ENCODE measurements at places on chromosomes 2 and 18.

GRCh38 chr18:59124370-59124704, 15.3 kb upstream of the SEC11C start:
- no peak for DNase-seq

DNA sequence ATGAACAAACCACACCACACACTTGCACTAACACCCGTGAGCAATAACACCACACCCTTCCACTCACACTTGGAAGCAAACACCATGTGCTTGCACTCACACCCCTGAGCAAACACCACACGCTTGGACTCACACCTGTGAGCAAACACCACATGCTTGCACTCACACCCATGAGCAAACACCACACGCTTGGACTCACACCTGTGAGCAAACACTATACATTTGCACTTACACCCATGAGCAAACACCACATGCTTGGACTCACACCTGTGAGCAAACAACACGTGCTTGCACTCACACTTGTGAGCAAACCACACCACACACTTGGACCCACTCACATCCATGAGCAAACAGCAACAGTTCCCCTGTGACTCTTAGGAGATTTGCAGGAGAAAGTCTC, 24.4 kb downstream of the SNTG2 start:
- DNase-seq = no peak

DNA sequence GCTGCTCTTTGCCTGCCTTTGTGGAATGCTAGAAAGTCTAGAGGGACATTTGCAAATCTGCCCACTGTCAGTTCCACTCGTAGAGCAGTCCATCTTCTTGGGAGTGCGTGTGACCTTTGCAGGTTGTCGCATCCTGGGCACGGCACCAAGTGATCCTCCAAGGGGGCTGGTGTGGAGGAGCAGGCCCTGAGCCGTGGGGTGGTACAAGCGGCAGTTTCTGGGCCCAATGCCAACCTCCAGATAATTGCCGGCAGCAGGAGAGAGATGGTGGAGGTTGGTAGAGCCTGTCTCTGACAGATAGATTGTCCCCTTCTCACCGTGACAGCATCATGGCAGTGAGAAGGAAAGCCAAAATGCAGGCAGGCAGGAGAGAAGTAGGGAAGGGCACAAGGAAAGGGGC, 150.7 kb upstream of the SLC14A2 start:
- DNase-seq = no peak

DNA sequence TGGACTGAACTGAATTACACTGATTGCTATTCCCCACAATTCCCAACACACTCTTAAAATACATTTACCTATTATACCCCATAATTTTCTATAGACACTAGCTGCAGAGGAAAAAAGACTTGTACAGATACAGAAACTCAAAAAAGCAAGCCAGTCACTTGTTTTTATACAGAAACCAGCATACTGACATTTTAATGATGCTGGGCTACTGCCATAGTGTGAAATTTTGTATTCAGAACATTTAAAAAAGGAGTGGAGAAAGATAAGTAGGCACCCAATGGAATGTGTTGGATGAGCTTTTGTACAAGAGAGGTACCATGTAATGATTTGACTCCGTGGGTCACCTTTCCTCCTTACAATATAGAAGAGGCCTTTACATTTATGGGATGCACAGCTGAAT, 740.1 kb downstream of the PLCL1 start:
- no peak for DNase-seq

DNA sequence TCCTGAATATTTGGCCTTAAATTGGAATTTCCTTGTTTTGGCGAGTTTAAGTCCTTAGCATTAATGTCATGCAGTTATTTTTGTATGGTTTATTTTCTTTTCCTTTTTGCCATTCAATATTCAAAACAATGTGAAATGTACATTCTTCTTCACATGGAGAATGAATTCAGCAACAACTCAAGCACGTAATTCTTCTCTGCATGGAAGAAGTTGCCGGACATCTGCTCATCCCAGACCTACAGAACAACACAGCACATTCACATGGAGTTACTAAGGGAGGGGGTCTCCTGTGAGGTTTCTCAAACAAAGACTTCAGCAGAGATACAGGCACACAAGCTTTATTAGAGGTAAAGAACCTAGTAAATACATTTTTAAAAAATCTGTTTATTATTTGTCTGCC, 236.8 kb downstream of the SATB2 start:
- DNase-seq = no peak

DNA sequence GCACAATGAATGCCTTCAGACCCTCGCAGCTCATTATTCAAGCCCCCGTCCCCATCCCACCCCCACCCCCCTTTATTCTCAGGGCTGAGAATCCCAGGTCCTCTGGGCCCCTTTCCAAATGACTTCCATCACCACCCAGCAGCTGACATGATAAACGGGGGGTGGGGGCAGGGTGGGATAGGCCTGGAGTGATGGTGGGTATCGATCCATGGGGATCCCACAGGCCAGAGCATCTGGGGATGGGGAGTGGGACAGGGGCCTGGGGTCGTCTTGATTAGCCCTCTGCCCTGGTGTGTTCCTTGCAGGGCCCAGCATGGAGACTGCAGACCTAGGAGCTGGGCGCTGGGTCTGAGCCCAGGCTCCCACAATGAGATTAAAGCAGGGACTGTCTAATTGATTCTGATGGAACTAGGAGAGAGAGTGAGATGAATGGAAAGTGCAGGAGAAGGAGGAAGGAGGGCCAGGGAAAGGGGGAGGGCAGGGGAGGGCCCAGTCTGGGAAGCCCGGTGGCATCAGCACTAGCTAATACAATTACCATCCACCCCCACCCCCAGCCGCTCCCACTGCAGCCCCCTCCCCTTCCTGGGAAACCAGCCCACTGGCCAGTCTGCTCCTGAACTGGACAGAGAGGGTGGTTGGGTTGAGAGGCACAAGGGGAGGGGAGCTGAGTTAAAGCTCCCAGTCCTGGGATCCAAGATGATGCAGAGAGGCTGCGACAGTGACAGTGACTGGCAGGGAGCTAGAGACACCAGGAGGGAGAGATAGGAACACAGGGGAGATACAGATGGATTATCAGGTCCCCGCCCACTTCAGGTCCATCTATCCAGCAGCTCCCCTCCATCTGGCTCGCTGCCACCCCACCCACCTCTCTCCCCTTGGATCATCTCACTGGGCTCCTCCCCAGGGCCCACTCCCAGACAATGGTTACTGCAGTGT, 13.1 kb upstream of the TNS1 start:
- no peak for DNase-seq

DNA sequence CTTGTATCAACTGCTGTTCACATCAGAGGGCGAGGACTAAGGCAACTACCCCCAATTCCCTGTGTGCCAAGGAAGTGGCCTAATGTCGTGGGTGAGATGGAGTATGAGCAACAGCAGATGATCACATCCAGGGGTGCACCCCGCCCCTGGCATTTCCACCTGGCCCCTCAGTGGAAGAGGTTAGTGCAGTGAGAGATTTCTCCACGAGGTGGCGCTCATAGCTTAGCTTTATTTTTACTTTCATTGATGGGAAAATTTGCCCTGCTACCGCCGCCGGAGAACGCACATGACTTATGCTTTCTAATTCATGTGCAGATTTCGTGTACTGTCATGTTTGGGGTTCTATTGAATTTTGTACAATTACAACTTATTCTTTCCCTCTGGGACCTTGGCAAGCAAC, 470.6 kb upstream of the MEX3C start:
- no peak for DNase-seq

DNA sequence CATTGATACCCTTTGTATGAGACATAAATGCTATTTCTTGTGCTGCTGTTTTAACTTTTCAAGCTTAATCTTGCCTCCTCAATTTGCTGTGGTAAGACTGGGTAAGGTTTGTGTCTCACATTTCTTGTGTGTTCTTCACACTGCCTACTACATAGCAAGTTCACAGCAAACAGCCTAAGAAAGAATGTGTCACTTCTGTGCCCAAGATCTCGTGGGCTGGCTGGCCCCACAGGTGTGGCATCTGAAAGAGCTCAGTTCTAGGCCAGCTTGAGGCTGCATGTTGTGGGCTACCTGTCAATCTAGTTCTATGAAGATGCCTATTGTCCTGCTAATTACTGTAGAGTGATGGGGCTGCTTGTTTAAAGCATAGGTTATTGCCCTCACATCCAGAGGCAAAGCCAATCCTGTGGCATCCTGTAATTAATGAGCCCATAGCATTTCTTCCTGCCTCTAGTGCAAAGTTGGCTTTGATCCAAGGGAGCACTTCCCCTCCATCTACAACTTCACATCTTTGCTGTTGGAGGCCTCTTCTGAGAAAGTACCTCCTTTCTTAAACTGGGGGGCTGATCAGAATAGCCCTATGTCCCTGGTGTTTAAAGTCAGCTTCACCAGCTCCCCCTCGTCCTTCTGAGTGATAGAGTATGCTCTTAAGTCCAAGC, 40.9 kb upstream of the ASPRV1 start:
- DNase-seq = no peak

- no peak for DNase-seq
These were observed 36.6 kb downstream of the SFT2D3 start for GRCh38 chr2:127737892-127738291.

DNA sequence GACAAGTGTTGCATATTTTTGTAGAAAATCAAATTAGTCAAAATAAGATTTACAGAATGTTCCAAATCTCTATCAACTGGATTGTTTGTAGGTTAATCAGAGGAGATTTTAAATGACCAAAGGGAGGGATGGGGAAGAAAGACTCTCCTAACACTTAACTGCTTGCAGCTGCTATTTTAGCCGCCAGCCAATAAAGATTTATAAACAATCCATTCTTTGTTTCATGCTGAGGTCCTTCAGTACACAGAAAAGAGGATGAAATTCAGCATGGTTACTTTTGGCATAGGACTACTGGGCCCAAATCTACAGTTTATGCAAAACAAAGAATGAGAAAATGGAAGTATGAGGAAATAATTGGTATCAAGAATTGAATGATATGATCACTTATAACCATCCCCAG, 86.4 kb upstream of the FN1 start:
- DNase-seq = no peak

DNA sequence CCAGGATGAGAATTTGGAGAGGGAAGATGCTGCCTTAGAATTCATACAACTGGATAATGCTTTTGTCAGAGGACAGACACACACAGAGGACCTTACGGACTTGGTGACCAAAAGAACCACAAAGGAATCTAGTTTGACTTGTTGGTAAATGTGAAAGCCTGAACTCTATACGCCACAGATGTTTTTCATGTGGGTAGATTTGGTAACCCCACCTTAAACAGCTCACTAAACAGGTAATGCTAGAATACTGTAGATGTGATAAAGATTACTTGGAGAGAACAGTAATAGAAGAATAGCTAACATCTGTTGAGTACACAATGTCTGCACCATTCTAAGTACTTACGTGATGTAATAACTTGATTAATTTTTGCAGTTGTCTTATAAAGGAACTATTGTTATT, 24.1 kb downstream of the ANXA4 start:
- no peak for DNase-seq

DNA sequence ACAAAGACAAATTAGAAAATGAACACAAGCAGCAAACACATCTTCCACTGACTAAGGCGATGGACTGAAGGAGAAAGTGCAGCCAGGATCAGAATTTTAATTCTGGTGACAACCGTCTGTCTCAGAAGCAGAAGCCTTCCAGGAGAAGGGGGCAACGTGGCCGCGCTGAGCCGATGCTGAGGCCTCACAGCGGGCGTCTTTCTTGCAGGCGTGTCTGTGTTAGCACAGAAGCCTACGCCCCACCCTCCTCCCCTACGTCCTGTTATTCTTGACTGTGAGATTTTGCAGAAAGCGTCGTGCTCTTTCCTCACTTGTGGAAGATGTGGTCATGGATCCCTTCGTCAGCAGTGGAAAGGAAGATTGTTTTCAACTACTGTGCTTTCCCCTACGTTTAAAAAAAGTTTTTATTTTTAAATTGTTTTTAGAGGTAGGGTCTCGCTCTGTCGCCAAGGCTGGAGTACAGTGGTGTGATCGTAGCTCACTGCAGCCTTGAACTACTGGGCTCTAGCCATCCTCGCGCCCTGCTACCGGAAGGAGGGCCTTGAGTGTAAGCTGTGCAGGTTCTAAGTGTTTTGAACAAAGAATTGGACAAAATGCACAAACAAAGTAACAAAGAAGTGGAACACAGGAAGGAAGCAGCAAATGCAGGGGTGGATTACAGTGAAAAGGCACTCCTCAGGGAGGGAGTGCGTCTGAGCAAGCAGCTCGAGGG, 422.0 kb downstream of the GALR1 start:
- DNase-seq = no peak

DNA sequence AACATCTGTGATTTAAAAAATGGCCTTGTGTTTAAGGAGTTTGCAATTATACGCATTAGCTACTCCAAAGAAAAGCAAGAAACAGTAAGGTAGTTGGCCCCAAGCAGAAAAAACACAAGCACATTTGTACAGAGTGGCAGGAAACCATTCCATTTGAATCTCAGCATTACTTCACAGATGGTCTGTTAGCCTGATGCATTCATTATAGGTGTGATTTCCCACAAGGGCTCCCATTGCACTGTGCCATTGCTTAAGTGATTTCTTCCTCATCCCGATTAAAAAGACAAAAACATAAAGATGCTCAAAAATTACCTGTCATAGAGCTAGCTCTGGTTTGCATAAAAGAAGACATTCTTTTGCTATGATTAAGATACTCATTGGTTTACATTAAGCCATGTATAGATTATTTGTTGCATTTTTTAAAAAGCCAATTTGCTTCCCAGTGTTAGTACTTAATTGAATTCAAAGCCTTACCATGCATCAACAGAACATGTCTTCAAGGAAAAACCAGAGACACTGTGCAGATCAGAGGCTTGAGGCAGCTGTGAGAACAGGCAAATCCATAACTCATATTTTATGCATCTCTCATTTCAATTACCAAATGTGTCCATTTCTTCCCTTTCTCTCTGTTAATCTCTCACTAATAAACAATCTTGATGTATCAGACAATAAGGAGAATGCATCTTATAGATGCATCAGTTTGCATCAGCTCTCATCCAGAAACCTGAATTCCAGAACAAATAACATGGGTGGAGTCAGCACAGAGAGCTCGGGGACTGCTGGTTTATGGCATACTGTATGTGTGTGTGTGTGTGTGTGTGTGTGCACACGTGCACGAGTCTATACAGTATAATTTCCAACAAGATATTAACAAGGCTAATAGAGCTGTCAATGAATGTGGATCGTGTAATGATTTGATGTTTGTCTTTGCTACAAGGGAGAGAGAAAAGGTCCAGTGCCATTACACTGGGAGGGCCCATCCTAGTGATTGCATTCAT, 558.6 kb upstream of the HS6ST1 start:
- DNase-seq = no peak

DNA sequence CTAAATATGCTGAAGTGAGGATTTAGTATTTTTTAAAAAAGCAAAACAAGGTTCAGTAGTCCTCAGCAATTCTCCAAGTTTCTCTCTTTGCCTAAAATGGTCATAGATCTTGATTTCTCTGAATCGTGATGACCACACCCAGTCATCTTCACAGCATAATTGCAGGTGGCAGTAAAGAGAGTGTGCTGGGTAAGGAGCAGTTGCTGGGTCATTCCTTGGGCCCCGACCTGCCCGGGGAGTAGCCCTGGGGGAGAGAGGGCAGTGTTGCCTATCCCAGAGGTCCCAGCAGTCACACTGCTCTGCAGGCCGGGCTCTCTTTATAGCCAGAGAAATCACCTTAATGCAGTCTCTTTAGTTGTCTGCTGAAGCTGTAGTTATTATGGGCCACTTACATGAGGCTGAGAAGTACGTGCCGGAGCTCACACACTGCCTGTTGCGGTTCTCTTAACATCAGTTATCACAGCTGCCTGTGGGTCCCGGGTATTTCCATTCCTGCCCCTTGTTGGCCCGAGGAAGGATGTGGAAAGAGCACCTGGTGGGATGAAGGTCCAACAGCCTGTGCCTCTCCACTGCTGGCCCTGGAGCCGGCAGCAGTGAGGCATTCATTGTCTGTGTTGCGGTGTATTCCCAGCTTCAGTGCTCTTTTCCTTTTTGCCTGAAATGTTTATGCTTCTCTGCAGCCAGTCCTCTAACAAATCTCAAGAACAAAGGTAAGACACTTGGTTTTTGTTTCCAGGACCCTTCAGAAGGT, 230.1 kb downstream of the ALPK2 start:
- DNase-seq = no peak

Data from stimulated activated CD8-positive, alpha-beta memory T cell treated with anti-CD3 and anti-CD28 coated beads, Interleukin-12 subunit alpha, Interleukin-12 subunit beta, amount 100 ng/mL, for 1 hour (primary cell).